NCI-H1694 (cell line): ENCODE measurements at places on chromosomes 2 and 18.
A peak's percentile ranks its signal among the peaks of the same experiment; 100 is the strongest.

GRCh38 chr18:36451454-36452251, 154.1 kb downstream of the FHOD3 start:
- DNase-seq, result no peak

DNA sequence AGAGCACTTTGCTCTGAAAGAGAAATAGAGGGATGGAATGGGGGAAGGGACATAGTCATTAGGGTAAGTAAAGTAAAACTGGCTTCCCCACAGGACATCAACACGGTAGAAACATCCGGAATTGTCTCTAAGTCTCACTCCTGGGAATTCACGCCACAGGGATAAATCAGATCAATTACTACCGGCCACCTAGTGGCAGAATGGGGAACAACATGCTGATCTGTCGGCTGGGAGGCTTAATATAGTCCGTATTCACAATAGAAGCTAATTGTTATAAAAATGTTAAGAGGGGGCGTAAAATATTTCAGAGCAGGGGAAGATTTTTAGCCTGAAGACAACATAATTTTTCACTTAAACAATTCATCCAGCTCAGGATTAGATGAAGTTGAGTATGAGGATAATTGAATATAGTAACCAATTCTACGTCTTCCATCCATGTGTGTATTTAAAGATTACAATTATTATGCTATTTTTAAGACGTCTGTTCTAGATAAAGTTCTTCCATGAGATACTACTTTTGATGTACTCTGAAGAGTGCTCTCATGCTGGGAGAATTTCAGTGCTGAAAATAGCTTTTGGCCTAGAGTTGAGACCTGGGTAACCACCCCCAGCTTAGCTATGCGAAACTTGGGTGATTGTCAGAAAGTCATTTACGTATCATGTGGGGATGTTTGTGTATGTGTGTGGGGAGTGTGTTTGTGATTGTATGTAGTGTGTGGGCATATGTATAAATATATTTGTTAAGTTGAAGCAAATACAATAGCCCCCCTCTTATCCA, 65.7 kb downstream of the LRRTM1 start:
- DNase-seq, result peak; percentile 35

DNA sequence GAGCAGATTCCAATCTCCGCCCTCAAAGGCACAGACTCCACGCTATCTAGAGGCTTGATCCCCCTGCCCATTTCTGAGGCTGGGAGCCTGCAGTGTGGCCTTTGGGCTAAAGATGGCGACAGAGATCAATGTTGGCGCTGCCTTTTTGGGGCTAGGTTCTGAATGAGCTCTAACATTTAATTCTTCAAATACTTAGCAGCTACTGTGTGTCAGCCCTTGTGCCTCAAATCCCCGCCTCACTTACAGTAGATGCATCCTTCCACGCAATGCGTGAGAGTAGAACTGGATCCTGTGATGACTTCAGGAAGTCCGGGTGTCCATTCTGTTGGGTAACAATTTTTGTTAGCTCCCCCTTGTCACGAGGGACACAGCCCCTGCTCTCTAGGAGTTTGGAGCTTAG, 12.4 kb downstream of the IL1F10 start:
- peak; percentile 53 for DNase-seq

DNA sequence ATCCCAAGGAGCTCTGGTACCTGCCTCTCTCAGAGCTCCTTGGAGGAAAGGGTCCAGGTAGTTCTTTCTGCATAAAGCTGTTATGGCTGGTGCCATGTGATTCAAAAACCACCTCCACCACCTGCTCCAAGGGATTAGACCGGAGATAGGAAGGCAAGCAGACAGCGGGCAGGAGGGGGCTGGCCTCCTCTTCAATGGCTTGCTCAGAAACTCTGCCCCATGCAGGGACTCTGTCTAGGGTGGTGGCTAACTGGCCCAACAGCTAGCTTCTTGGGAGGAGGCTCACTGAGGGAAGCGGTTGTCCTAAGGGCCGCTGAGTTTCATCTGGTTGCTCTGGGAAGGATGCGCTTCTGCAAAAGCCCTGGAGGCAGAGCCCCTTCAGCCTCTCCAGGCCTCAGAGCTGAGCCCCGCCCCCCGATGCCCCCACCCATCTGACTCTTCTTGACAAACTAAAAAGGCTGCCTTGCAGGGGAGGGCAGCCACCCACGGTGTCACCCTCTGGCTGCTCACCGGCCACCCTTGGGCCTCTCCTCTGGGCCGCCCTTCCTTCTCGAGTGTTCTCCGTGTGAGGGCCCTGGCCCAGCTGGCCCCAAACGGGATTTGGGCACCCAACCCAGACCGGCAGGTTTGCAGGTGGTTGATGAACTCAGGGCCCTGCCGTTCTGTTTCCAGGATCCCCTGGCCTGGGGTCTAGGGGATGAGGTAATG, 90.2 kb downstream of the MCFD2 start:
- DNase-seq, result no peak

- no peak for DNase-seq
Measured at GRCh38 chr2:240452462-240453256, 17.2 kb downstream of the GPC1 start.

DNA sequence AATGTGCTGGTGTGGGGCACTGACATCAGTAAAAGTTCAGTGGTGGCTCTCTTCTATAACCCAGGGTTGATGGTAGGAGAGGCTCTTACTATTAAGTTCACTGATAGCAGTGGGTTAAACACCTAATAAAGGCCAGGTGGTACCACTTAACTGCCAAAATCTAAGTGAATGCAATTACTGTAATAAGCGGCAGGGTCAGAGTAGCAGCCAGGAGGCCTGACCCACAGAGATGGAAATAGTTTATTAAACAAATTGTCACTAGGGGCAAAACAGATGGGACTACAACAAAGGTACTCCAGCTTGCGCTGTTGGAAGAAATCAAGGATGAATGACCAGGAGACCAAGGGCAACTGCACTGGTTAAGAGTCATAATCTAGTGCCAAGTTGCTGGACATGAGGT, 26.6 kb downstream of the ZSWIM2 start:
- DNase-seq, result no peak

DNA sequence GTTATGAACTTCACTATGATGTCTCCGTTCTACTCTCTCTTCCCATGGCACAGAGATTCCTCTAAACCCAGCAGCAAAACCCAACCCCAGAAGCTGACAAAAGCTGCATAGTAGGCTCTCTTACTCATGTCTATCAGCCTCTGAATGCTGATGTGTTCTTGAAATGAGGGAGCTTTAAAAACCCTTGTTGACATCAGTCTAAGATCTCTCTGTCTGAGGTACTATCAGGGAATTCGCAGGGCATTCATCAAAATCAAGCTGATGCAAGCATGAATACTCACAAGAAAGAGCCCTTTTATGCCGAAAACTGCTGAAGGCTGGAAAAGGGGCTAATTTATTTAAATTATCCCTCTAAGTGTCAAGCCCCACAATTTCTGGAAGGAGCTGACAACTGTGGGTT, 710.6 kb upstream of the FANCL start:
- DNase-seq, result no peak

DNA sequence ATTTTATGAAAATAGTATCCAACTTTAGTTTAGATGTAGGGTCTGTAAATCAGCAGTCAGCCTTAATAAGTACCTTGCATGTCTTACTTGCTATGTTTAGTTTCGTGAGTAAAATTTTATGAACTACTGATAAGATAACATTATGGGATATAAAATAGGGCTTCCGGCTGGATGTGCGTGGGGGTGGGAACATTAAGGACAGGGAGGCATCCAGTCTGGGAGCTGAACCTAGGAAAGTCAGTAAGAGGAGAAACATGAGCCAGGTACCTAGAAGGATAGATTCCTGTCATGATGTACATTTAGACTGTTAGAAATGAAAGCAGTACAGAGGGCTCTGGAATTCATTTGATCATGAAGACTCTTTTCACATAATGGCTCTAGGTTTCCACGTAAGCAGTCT, 12.7 kb upstream of the KCNJ13 start:
- no peak for DNase-seq

GRCh38 chr18:25112821-25113434, 239.0 kb downstream of the ZNF521 start:
- no peak for DNase-seq

- no peak for DNase-seq
Measured at GRCh38 chr2:64753399-64753798, 99.7 kb upstream of the SERTAD2 start.

GRCh38 chr2:30336978-30337841, 105.9 kb downstream of the LBH start:
- no peak for DNase-seq

DNA sequence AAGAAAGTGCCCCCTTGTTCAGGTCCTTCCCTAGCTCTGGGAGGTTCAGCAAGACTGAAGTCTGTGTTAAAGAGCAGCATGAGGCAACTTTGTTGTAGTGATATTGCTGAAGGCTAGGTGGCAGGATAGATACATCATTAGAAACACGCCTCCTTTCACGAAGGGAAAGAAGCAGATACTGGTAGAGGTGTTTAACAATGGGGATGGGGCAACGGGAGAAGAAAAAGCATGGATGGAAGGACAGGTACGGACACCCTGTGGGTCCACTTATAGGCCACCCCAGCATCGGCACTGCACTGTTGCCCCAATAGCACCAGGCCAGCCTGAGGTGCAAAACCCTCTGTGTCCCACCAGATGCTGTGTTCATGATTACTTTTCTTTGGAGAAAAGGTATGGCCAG, 3.5 kb upstream of the IGFBP5 start:
- peak; percentile 65 for DNase-seq

- DNase-seq, result peak; percentile 11
Measured at GRCh38 chr2:63544017-63544627, 44.2 kb downstream of the WDPCP start.
